Stimulated activated CD4-positive, alpha-beta T cell treated with anti-CD3 and anti-CD28 coated beads, TNF-alpha, amount 100 ng/mL, for 48 hours (primary cell): ENCODE measurements at places on chromosomes 5 and 9.

- no peak for DNase-seq
Observed at GRCh38 chr5:67910546-67910945, 305.0 kb upstream of the PIK3R1 start.

DNA sequence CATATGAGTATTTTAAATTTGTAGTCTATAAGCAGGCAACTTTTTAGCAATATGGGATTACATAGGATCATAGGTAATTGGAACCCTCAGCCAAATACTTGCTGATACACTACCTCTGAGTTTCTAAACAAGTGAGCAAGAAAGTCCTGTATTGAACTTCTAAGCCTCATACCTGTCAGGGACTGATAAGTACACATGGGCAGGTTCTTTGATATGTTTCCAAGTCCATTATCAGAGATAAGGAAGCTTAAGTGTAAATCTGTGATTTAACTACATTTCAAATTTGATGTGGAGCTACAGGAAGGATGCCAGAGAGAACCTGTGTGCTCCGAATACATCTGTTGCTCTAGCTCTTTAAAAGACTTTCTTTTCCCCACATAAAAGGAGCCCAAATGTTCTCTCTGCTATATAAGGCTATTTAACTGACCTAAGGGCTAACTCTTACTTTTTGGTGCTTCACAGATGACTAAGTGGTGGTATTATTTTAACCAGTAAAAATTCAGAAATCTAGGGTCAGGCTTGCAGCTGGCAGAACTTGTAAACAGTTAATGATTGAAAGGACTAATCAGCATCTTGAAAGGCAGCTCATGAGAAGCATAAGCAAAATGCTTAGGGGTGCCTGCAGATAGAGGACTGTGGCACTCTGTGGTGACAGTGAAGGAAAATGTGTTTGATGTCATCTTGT is 228.6 kb downstream of the NR3C1 start:
- no peak for DNase-seq

DNA sequence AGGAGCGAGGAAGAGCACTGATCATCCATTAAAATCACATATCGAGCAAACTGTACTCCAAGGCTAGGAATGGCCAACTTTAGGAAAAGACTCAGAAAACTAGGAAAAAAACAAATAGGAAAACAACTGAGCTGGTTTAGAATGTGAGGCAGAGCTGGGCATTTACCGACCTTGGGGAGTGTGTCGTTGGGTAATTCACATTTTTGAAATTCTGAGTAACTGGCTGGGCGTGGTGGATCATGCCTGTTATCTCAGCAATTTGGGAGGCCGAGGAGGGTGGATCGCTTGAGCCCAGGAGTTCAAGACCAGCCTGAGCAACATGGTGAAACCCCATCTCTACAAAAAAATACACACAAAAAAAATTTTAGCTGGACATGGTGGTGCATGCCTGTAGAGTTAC is 70.1 kb downstream of the ZFAND5 start:
- DNase-seq: no peak

GRCh38 chr5:167752936-167753335 is 538.5 kb upstream of the WWC1 start:
- DNase-seq: no peak
